ENCODE measurements at places on chromosomes 3 and 15.

DNA sequence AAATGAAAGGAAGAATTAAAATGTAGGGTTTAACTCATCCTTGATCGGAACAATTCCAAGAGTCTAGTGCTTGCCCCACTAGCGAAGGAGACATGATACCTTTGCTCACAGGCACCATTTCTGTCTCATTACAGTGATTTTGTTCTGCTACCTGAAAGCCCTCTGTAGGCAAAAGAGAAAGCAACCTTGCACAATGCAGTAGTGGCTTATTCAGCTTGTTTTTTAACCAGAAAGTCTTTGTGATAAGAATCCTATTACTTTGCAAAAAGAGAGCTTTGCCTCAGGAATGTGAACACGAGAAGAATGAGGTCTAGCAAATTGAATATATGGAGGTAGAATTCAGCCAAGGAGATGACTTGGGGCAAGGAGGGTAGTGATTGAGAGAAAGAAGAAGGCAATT is 684.4 kb downstream of the GRM7 start:
- DNase-seq, result no peak

GRCh38 chr3:152258448-152259393 is 10.0 kb upstream of the MBNL1 start:
- DNase-seq, result no peak

- DNase-seq, result no peak
Observed at GRCh38 chr3:108389372-108389771, 93.0 kb downstream of the HHLA2 start.

DNA sequence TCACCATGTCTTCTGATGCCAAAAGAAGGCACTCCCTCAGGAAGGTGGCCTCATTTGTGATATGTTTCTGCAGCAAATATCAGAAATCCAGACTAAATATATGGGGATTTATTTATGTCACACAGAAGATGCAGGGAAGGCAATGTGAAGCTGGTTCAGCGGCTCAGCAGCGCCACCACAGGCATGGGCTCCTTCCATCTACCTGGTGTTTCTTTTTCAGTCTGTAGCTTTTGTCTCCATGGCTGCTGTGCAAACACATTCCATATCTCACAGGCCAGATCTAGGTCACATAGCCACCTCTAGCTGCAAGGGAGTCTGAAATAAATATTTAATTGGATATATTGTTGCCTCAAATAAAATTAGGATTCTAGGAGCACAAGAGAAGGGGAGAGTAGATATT is 502.1 kb upstream of the IL12A start:
- DNase-seq, result no peak

DNA sequence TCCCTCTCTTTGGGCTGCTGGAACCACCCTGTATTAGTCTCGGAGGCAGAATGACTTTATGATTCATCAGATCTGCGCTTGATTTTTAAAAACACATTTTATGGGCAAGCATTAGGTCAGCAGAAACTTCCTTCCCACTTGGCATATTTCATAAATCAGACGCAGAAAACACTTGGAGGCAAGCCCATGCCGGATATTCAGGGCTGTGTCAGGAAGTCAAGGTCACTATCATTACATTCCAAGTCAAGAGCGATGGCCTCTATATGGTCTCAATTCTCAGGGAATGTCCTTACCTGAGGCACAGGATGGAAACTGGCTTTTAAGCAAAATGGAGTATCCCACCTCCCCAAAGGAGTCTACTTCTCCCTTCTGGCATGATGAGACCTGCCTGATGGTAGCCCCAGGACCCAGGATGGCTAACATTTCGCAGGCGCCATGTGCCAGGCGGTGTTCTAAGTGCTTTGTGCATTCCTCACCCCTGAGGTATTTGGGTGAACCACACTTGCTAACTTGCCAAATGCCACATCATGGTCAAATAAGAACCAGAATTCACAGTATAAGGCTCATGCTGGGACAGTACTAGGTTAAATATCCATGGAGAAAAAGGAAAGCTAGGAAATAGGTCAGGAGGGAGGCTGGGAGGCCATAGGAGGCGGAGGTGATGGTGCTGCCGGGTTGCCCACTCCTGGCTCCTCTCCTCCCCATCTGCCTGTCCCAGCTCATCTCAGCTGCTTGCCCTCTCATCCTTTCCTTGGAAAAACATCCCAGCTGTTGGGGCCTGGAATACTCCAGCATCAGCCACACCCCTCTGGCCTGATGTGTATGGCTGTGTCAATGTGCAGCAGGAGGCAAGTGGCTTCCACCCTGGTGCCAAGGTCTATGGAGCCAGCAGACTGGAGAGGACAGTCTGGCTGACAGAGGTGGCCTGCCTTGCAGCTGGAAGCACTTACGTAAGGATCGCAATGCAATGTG is 18.8 kb downstream of the BCL2L10 start:
- no peak for DNase-seq

DNA sequence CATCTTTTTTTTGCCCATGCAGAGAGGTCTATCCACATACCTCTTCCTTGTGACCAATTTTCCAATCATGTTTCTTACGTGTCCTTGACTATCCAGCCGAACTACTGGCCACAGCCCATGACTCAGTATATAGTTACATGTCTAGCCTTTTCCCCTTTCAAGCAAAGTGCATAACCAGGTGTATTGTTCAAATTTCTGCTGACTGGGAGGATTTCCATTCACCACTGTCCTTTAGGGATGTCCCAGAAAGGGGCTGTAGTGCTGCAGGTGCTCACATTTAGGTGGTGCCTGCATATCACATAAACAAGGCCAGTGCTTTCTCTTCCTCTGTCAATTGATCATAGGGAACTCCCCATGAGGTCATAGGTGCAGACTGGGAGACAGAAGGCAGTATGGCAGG is 69.4 kb upstream of the ALDH1A3 start:
- DNase-seq, result no peak

DNA sequence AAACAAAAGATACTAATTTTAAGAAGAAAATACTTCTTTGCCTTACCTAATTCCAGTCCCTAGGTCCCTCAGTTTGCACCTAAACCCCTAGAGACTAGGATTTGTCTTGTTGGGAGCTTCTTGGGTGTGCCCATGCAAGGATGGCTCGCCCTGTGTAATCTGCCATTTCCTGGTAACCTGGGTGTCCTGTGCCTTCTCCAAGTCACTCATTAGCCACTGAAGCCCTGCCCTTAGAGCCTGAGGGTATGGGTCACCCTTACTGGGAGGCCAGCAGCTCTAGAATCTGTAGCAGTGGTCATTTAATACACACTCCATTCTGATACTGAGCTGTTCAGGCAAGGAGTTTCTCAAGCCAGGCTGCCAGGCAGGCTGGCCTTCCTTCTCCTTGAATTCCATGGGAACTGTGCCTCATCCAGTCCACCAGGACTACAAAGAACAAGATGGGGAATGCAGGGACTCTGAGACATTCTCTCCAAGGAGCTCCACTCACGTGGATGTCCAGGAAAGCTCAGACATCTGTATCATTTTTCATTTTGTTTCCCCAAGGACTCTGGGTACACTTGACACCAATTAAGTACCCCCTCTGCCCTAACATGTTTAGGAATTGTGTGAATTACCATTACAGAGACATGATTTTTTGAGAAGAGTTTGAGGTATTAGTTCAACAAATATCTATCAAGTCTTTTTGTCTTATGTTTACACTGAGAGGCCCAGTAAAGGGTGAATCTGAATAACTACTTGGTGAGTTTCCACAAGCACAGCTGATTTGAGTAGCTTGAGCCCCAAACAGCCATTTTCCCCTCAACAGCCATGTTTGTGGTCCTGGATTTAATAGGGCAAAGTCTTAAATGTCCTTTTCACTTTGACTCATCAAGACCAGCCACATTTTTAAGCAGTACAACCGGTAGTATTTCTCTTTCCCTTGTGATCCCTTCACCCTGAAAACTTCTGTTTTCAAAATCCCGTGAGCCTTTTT is 52.6 kb downstream of the ARNT2 start:
- DNase-seq, result no peak

DNA sequence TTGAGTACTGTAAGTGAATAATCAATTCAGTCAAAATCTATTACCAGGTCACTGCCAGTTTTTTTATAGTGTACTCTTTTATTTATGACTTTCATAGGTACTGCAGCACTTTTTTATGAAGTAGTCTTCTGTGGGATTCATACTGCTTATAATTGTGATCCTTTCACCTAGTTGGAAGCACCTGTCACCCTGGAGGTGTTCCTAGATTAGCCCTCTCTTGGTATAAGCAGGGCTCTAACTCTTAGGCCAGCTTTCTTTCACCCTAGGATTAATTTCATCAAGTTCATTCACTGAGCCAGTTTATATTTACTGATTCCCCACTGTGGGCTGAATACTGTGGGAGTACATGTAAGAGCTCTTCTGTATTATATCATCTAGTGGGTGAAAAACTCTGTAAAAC is 65.9 kb upstream of the MLF1 start:
- no peak for DNase-seq

DNA sequence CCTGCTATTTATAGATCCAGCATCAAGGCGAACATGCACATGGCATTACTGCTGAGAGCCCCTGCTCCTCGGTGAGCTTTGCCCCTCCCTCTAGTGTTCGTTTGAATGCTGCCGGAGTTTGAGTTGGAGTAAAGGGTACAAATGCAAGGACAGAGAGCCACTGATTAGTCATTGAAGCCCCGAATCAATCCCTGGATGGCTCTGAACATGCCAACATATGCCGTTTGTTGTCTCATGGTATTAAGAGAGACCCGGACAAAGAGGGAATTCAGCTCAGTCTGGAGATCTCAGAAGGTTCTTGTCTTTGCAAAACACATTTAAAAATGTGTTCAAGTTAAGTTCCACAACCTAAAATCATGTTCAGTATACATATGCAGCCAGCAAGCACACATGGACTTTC is 789.2 kb upstream of the NR2F2 start:
- DNase-seq, result no peak

GRCh38 chr3:58336135-58336882 is 3.6 kb downstream of the PXK start:
- no peak for DNase-seq

DNA sequence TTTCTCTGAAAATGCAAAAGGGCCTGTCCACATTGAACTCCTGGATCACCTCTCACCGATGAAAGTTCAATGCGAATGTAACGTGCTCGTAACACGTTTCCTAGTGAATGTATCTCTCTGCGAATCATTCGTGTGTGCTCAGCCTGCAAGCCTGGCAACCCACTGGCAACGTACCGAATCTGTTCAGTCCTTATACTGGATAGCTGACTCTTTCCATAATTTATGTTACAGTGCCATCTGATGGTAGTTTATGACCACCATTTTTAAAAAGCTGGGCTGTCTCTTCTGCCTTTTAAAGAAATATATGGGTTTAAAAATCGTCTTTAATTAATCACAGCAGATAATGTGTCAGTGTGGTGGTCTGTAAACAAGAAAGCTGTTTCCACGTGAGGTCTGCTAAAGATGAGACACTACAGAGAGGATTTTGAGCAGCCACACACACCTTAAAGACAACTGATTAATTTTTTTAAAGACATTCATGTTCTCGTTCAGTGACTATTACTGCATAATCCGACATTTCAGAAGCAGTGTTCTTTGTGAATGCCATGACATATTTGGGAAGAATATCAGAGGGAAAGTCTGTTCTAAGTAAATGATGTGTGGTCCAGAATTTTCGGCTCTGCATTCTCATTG is 69.4 kb upstream of the FOXP1 start:
- peak; percentile 36 for DNase-seq

- peak; percentile 74 for DNase-seq
Observed at GRCh38 chr3:111616417-111617105, 21.4 kb upstream of the ZBED2 start.

DNA sequence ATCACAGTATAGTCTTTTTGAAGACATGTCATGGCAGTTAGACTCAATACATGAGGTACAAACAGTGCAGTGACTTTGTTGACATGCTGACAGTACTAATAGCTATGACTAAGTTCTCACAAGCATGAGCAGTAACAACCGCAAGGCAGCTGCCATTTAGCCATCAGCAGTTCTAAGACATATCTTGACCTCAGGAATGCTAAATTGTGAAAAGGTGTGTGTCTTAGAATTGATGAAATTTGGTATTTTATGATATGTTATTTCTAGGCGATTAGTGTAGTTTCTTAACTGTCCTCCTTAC is 60.7 kb upstream of the FURIN start:
- no peak for DNase-seq
